ENCODE measurements at places on chromosomes 12 and 14.

- no peak for DNase-seq
Observed at GRCh38 chr12:108430245-108430644, 84.8 kb upstream of the FICD start.

DNA sequence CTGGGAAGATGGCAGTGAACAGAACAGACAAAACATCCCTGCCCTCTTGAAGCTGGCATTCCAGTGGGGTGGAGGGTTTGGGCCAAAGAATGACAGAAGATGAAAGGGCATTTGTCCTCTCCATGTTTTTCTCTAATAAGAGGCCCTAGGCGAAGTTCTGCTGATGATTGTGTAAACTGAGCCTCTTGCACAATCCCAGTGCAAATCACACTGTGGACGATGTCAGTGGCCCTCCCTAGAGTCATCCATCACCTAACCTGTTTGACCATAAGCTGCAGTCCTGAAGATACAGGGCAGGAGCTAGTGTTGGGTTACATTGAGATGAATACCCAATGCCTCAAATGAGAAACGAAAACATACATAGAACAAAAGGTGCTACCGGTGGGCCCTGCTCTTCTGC is 622.4 kb upstream of the TBX3 start:
- DNase-seq, result no peak

GRCh38 chr12:3747976-3748619 is 4.8 kb downstream of the CRACR2A start:
- DNase-seq, result no peak

DNA sequence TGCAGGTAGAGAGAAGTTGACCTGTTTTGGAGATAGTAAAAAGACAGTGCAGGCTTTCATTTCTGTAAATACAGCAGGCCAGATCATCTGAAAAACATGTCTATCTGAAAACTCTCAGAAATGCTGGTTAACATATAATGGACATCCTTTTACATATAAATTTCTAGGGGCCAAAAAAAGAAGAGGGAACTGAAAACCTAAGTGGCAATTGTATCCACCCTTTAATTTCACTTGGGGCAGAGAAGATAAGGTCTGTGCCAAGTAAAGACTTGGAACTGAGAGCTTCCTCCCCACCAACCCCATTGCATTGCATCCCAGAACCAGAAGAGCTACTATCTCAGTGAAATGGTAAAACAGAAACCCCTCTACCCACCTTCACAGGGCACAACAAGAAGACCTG is 141.0 kb downstream of the SRGAP1 start:
- DNase-seq, result no peak

GRCh38 chr12:41122894-41123293 is 65.2 kb upstream of the PDZRN4 start:
- no peak for DNase-seq

DNA sequence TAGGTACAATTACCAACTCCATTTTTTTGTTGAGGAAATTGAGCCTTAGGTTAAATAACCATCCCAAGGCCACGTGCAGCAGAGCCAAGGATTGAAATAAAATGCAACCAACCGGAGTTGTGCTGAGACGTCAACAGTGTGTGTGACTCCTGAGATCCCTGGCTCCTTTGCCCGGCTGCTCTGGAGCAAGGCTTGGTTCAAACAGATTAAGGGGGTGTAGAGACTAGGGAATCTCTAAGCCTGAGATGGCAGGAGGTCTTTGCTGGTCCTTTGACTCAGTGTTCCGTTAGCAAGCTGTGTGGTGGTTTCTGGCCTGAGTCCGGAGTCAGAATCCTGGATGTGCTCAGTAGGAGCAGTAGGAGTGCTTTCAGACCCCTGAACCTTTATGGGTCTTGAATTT is 1.4 kb upstream of the SLC8A3 start:
- no peak for DNase-seq

DNA sequence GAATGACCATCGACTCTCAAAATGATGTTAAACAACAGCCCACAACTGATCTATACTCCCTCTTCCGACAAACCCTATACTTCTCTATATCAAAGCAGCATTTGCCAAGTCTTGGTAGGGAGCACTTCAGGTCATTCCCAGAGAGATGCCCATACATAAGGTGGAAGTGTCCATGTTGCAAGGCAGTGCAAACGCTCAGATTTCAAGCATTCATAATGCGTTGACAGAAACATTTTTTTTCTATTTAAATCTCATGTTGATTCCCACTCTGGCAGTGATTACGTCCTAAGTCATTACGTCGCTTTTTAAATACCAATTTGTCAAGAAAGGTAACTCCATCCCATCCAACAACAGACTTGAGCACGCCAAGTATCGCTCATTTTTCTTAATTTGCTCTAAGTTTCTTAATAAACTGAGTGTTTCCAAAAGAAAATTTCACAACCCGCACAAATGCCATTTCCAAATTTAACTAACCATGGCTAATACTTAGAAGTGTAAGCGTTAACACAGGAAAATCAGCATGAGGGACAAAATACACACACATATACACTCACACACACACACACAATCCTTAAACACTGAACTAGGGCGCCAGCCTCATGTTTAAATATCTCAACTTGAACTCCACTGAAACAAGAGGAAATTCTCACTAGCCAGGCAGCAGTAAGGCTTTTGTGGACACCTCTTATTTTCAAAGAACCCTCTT is 1.1 kb downstream of the GXYLT1 start:
- DNase-seq, result peak; percentile 39

DNA sequence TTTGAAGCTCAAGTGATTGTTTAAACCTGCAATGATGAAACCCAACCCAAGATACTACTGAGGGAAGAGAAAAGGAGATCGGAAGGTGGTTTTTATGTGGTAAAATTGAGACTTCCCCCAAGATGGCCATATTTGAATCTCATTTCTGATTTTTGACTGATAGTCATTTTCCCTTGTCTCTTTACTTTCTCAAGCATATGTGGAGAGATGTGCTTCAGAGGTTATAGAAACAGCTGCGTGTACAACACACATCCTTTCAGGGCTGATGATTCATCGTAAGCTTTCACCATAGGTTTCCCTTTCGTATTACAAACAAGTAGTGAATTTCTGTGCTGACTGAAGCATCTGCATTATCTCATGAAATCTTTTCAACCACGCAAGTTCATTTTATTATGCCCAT is 276.2 kb downstream of the EMP1 start:
- DNase-seq, result no peak

DNA sequence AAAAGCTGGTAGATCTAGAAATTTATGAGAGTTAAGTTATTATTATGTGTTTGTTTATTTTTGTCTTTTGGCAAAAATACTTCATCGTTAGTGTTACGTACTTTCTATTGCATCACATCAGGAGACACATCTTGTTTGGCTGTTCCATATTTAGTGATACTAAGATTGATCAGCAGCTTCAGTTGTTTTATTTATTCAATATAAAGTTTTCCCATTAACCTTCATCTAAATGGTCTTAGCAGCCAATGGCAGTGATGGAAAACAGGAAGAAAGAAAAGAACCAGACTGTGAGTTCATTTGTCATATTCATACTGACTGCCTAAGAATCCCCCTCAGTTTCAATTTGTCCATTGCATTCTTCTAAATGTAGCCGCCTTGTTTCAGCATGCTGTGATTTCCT is 122.3 kb downstream of the METTL25 start:
- DNase-seq, result no peak

GRCh38 chr12:91191513-91192111 is 9.0 kb upstream of the DCN start:
- no peak for DNase-seq

DNA sequence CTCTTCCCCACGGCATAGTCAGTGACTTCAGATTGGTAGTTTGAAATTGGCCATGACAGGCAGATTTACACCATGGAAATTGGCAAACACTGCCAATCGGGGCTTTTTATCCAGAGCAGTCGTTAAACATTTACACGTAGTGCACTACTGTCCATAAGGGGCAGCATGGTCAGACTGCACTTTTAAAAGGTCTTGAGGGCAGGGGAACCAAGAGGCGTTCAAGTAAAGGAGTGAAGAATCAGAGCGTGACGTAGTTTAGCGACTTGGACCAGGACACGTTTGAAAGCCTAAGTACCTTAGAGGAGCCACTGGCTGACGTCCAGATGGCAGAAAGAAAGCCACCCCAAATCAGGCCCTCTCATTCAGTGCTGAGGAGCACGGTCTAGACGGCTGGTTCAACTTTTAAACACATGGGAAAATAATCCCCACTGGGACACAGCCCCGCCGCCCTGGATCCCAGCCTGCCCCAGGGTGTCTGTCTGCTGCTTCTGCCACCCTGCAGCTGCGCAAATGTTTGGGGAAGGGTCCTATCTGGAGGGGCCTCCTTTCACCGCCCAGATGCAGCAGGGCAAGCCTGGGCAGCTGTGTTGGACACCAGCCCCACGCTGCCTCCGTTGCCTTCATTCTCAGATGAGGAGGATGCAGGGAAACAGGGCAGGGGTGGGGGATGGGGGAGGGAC is 52.5 kb upstream of the PPP2R5C start:
- no peak for DNase-seq

DNA sequence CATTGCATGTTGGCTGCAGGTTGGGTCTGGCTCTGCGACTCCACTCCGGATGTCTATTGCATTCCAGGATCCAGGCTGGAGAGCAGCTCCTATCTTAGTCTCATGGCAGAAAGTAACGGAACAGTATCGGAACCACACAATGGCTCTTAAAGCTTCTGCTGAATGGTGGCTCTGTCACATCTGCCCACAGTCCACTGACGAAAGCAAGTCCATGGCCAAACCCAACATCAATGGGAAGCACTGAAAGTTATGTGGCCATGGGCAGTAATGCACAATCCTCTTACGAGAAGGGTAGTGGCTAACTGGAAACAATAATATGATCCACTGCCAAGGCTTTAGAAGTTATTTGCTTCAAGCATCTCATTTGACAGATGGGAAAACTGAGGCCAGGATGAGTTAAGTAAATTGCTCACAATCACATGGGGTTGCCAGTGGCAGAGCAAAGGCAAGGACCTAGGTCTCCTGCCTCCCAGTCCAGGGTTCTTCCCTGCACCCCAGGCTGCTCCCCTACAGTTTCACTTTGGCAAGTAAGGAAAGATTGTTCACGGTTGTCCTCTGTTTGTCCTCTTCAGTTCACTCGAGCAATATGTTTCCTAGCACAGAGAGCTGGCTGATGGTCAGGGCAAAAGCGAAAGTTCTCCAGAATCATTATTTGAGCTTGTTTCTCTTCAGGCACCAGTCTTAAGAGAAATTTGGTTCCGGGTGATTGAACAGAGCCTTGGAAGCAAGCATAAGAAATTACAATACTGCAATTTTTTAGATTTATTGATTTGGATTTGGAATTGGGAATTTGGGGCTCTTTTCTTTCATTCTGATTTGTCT is 54.2 kb downstream of the CKAP4 start:
- DNase-seq, result no peak
